ENCODE measurements at places on chromosomes 4 and X.
A peak's percentile ranks its signal among the peaks of the same experiment; 100 is the strongest.

DNA sequence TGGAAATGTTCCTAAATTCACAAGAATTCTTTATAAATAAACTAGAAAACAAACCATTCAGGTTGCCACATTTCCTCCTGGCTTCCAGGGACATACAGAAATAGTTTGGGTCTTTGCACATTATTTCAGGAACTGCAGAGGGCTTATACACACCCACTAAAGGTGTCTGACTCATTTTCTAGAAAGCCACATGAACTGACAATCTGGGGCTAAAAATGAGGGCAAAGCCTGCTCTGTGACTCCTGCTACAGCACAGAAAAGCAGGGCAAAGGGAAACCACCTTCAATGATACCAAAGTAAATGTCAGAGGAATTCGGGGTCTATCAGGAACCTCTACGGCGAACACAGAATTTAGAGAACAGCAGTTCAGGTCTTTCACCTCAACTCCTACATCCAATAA lies 112.2 kb upstream of the MAP3K15 start:
- no peak for ATAC-seq

- ATAC-seq: no peak
Observed at GRCh38 chrX:10167573-10167972, 10.8 kb downstream of the CLCN4 start.

- no peak for ATAC-seq
Observed at GRCh38 chrX:125293850-125294780, 25.6 kb upstream of the TEX13C start.

- ATAC-seq: no peak
Observed at GRCh38 chr4:40704073-40704472, 45.7 kb upstream of the NSUN7 start.

DNA sequence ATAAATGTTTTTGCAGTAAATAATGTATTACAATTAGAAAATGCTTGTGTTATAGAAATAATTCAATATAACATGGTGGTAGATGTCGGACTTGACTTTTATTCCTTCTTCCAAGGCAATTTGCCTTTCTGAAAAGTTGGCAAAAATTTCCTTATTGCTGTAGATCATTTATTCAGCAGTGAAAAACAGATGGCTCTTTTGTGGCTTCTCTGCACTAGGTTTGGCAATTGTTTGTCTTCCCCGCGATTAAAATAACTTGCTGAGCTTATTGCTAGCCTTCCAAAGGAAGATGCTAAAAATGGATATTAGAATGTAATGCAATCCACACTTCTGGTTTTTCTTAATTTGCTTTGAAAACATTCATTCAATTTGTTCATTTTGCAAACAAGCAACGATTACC lies 1977.9 kb upstream of the ADGRL3 start:
- no peak for ATAC-seq

DNA sequence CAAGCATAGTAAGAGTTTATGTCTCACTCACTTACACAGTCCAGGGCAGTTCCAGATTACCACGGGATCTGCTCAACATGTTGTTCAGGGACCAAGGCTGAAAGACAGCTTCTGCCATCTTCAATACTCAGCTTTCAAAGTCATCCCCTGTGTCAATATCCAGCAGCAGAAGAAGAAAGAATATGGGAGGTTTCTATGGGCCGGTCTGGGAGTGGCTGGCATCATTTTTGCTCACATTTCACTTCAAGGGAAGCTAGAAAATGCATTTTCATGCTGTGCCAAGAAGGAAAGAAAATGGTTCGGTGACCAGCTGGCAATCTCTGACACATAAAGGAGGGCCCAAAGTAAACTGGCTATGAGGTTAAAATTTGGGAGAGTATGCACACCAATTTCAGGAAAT lies 211.5 kb upstream of the KLF3 start:
- ATAC-seq: no peak

GRCh38 chr4:112731715-112732114 lies 94.8 kb downstream of the LARP7 start:
- no peak for ATAC-seq

GRCh38 chr4:161893566-161893965 lies 270.2 kb downstream of the FSTL5 start:
- ATAC-seq: no peak

GRCh38 chrX:112081781-112082652 lies 559 bp downstream of the TRPC5 start:
- ATAC-seq: peak; percentile 54

- ATAC-seq: no peak
Observed at GRCh38 chrX:630612-631496, at the start of gene SHOX. Gene SHOX, plus strand, starts transcription at chrX:630791. Its CDS starts 107 bp downstream, at chrX:630898.

DNA sequence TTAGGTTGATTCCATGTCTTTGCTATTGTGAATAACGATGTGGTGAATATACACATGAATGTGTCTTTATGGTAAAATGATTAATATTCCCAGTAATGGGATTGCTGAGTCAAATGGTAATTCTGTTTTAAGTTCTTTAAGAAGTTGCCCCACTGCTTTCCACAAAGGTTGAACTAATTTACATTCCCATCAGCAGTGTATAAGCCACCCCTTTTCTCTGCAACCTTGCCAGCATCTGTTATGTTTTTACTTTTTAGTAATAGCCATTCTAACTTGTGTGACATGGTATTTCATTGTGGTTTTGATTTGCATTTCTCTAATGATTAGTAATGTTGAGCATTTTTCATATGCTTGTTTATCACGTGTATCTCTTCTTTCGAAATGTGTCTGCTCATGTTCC lies 503.3 kb downstream of the PCDH18 start:
- ATAC-seq: no peak
